ENCODE measurements at places on chromosomes 4 and X.

DNA sequence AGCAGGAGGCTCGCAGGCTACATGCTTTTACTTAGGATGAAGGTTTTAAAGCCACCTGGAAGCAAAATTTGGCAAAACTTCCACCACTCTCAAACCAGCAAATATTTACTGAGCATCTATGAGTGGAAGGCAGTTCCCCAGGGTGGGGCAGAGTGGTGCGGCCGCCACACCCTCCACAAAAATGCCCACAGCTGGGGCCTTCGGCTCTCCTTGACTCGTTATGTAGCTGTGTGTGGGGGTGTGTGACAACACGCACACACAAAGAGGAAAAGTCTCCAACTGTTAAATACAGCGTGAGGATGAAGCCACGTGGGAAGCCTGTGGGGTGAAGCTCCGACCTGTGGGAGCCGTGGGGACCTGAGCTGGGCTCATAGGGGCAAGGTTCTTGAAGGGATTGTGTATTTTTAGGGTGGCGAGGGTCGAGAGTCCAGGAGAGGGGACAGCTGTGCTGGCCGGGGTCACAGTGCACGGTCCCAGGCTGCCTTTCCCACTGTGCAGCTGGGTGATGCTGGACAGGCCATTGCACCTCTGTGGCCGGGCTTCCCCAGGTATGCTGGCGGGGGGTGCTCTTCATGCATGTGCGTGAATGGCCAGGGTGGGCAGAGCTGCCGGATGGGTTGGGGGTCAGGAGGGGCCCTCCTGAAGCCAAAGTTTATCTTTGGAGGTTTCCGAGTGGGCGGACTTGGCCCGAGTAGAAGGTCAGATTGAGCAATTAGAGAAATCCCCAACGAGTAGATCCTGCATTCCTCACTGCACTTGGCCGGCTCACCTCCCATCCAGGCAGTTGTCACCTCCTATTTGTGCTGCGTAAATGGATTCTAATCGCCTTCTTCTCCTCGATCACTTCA is 25.4 kb downstream of the SORCS2 start:
- DNase-seq: no peak

- peak; percentile 40 for DNase-seq
Measured at GRCh38 chrX:154373340-154374306, 811 bp downstream of the FLNA start.

GRCh38 chr4:1409491-1410425 is 3.5 kb upstream of the NKX1-1 start:
- no peak for DNase-seq

DNA sequence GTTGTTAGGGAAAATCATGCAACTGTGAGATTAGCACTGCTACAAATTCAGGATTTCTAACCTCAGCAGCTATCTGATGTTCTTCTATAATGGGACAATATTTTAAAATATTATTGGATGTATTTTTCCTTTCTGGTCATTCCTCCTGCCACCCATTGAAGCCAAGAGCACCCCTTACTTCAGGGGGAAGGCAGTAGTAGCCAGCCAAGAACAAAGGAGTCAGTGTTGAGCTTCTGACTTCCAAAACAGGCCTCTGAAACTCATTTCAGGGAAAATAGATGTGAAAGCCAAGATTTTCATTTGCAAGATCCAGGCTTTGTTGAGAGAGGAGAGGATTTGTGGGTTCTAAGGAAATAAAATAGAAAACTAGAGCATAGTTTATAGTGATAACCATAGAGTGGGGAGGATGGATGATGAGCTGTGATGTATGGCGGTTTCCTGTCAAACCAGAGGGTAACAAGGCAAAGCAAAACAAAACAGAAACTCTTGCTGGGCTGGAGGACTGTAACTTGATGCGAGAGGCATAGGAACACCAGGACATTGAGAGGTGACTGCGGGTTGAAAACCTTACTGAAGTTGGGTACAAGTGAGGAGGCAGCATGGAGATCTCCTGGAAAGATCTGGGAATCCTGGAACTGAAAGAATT is 173.7 kb upstream of the LEF1 start:
- DNase-seq: no peak

DNA sequence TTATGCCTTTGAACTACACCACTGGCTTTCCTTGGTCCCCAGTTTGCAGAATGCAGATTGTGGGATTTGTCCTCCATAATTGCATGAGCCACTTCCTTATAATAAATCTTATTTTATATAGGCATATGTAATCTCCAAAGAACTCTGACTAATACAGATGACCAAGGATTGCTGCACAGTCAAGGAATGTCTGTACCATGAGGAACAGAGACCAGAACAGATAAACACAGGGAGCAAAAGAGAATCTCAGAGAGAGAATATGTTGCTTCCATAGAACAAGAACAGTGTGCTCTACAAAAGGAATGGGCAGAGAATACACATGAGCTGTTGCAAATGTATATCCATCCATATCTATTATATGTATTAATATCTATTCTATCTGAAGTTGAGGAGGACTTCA is 111.1 kb downstream of the ADRA2C start:
- DNase-seq: no peak

- peak; percentile 12 for DNase-seq
Measured at GRCh38 chr4:67393699-67394281, 151.5 kb downstream of the CENPC start.

DNA sequence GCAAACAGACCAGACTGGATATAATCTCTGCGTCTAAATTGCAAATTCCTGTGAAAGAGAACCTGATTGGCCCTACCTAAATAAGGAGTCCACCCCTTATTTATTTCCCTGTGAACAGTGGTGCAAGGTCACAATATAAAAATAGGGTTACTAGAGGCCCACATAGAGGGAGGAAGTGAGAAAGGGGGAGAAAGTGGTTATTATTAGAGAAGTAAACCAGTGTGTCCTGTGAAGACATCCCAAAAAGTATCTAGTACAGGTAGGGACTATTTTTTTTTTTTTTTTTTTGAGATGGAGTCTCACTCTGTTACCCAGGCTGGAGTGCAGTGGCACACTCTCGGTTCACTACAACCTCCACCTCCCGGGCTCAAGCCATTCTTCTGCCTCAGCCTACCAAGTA is 15.0 kb upstream of the FRYL start:
- no peak for DNase-seq

- no peak for DNase-seq
Measured at GRCh38 chr4:538542-539142, 37.5 kb downstream of the TMEM271 start.

GRCh38 chr4:183517194-183517593 is 12.3 kb downstream of the ING2 start:
- no peak for DNase-seq

DNA sequence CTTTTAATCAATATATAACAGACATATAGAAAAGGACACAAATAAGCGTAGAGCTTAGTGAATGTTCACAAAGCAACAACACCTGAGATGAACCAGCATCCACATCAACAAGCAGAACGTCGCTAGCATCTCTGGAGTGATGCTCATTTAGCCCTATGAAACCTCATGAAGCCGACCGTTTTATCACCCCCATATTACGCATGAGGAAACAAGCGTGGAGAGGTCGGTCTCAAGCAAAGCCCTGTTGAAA is 524 bp upstream of the RPS3A start:
- DNase-seq: no peak

DNA sequence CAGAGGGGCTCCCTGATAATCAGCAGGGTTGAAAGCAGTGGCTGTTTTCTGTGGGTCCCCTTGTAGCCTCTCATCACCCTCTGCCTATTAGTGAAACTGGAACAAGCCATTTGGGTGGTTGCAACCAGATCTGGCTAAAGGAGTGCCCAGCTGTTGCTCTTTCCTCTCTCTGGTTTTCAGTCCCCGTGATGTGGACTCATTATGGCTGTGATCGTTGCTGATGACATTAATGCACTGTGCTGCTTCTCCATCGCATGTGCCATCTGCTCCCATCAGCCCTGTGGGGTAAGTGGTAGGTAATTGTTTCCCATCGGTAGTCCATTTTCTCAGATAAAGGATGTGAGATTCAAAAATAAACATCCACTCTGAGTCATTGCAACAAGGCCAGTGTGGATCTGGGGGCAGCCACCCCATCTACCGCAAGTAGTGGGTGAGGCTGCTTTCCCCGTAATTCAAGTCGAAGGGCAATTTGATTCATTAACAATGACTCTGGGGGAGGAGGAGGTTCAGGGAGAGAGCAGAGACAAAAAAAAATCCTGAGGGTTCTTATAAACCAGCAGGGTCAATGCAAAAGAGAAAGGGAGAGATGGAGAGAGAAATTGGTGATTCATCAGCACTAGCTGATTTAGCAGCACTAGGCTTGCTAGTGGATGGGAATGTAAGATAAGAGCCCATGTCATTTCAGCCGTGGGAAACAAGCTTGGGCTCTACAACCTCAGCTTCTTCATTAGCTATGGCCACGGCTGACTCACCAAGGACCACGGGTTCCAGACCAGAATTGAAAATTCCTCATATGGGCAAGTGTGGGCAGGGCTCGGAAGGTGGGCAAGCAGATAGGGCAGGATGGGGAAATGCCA is 357.8 kb downstream of the MID1IP1 start:
- no peak for DNase-seq

- no peak for DNase-seq
Measured at GRCh38 chr4:73092868-73093267, 23.4 kb upstream of the COX18 start.

DNA sequence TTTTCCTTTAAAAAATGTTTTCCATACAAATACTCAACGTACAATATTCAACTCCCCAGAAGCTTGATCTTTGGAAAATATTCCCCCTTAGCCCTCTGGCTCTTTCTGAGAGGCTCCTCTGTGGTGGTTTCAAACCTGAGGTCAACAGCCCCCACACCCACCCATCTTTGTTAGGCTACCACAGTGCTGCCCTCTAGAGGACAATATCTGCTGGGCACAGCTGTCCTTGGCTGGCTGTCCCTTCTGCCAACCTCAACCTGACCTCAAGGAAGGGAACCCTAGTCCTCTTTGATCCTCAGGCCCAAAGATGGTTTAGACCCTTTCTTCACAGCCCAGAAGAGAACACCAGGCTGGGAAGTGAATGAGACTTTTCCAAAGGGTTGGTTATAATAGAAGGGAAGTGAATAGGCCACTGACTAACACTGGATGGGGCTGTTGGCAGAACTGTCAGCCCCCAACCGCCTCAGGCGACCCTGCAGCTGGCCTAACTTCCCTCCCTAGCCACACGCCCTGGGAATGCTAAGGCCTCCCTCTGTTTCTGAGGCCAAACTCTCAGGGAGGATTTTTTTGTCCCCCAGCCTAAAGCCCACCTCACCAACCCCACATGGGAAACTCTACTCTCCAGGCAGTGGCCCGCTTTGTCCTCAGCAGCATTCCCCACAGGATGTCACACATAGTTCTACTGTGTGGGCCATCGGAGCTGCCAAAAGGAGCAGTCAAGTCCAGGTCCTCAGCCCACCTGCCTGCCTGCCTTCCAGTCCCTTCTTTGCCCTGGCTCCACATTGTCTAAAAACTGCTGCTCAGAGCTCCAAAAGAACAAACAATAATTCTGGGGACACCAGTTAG is 34.3 kb downstream of the NYX start:
- no peak for DNase-seq

Data from smooth muscle cell of the brain vasculature (primary cell).